ENCODE measurements at places on chromosomes 3 and 15.

DNA sequence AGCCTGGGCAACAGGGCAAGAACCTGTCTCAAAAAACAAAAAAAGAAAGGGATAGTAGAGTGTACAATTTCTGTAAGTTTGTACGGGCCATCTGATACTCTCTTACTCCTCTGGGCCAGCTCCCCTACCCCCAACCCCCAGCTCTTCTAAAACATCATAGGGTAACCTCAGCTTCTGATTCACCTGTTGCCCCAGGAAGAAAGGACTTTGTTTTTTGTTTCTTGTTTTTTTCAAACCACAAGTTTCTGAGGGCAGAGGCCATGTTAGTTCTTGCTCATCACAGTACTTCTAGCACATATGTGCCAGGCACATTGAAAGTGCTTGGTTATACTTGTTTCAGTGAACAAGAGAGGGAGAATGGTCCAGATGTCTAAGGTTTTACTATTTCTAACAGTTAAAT, 20.2 kb downstream of the ATOSA start:
- DNase-seq = no peak

DNA sequence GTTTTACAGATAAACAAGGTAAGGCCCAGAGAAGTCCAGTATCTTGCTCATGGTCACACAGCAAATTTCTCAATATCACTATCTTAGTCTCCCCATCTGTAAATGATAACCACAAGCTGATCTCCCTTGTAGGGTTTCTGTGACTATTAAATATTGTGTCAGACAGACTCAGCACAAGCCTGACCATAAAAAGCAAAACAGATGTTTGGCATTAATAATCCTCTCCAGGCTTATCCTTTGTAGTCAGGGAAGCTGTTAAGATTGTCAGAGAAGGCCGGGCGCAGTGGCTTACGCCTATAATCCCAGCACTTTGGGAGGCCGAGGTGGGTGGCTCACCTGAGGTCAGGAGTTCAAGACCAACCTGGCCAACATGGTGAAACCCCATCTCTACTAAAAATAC, 173.2 kb upstream of the PRICKLE2 start:
- no peak for DNase-seq

- DNase-seq = no peak
These were observed 389.1 kb upstream of the PROK2 start for GRCh38 chr3:72174040-72174439.

DNA sequence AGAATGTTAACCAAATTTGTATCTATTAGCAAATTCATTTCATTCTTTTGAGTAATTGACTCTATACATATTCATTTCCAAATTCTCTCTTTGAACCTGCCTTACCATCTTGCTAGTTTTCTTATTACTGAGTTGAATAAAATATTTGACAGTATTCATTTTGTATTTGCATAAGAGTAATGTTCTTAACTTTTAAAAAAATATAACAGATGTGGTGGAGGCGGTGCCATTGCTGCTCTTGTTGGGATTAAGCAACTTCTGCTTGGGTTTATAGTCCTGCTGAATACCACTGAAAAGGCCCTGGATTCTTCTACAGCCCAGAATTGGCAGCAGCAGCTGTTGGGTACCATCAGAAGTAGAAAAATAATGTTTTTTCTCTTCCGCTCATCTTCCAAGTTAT, 148.9 kb upstream of the PEX5L start:
- DNase-seq = no peak

GRCh38 chr3:98808071-98808470, 44.9 kb downstream of the ST3GAL6 start:
- no peak for DNase-seq

DNA sequence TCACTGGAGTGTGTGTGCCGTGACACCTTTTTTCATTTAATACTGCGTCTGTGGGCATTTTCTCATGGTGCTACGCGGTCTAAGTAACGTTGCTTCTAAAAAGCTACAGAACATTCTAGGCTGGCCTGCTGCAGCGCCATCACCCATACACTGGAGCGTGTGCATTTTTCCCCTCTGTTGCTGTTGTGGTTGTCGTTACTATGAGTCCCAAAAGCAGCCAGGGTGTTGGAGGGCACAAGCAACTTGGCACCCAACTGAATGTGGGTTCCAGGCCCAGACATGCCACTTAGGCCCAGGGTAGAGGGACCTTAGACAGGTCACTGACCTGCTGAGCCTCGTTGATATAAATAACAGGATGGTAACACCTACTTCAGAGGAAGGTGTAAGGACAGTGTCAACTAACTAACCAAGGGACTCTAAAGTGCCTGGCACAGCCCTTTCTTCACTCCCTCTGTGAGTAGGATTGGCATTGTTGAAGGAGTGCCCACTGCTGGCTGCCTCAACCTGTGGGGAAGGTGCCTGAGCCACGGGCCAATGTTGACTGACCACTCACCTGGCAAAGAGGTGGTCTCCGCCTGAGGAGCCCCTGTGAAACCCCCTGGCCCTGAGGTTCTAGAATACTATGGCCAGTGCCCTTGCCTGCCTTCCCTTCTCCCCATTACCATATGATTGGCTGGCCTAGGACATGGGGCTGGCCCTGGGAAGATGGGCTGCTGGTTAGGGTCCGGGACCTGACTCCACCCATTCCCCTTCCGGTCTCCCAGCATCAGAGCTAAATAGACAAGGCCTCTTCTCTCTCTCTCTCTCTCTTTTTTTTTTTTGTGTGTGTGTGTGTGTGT, 3.5 kb downstream of the CSK start:
- no peak for DNase-seq

DNA sequence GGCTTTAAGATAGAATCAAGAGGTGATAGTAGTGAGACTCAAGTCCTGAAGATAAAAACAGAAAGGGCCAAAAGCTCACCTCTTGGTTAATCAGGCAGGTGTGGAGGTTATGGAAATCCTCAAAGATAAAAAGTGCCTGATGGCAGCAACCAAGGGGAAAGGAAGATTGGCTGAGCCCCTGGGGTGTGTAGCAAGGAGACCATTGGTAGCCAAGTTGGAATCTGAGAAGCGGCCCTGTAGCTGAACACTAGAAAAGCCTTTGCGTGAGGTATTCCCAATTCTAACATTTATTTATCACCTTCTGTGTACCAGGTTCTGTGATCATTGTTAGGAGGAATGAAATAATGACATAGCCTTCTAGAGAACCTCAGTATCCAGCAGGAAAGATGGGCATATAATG, 98.9 kb downstream of the ZNF609 start:
- no peak for DNase-seq

GRCh38 chr3:122920986-122921385, 106.6 kb downstream of the SEMA5B start:
- DNase-seq = no peak

GRCh38 chr3:151305060-151305774, 11.4 kb downstream of the GPR87 start:
- DNase-seq = no peak

DNA sequence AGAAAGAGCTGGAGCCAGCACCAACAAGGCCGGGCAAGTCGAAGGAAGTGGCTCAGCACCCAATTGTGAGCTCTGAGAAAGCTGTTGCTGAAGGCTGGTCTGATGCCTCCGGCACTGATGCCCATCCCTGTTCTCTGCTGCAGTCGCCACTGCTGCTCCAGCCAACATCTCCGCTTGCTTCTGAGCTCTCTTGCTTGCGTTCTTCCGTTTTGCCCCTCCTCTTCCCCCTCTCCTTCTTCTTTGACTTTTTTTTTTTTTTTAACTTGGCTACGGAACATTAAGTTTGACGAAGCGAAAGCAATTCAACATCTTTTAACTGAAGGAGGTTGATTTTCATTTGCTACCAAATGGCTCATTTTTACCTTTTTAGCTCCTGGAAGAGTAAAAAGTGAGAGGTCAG, 442.9 kb downstream of the MCTP2 start:
- no peak for DNase-seq

- DNase-seq = no peak
These were observed 69.4 kb downstream of the FHIT start for GRCh38 chr3:61181874-61182273.

DNA sequence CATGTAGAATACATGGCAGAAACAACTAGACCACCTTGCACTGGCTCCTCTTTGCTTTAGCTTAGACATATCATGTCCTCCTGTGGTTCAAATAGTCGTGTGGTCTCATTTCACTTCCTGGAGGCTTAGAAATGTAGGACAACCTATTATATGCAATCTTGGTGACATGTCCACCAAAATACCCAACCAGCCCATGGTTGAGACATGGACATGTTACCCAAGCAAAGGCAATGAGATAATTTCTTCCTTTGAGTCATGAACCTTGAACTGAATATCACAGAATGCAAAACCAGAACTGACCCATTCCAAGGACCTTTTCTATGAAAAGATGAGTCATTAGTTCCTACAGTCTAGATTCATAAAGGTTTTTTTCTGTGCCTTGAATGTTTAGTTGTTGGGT, 309.0 kb upstream of the MDFIC2 start:
- no peak for DNase-seq

DNA sequence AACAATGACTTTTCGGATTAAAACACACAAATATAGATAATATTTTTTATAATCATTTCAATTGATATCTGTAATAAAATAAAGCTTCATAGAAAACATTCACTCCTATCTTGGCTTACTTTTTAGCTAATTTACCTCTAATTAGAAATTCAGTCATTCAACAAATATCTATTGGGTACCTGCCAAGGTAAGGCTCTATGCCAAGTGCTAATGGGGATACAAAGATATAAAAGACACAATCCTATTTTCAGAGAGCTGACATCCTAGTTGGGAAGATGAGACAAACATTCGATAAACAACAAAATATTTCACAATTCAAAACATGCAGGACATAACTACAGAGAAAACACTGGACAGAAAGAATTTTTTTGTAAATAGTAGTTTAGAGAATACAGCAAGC, 63.3 kb downstream of the ULK4 start:
- no peak for DNase-seq

GRCh38 chr15:89657686-89658200, 2.5 kb upstream of the KIF7 start:
- no peak for DNase-seq

- DNase-seq = no peak
These were observed 6.5 kb downstream of the A4GNT start for GRCh38 chr3:138125548-138126221.

DNA sequence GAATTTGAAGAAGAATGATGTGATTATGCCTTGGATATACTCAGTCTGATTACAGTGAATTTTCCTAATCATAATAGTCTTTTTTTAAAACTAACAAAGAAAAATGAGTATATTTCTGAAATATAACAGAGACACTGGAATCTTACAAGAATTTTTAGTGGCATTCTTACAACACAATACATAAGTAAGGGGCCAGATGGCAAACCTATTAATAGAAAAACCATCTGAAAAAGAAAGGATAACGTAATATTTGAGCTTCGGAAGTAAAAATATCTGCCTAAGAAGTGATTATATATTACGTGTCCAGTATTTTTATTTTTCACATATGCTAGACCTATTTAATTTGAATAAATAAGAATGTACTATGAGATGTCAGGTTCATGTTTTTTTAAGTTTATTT, 452.8 kb downstream of the NAALADL2 start:
- DNase-seq = no peak

GRCh38 chr3:72144773-72145505, 360.0 kb upstream of the PROK2 start:
- no peak for DNase-seq

GRCh38 chr3:150236316-150237082, 171.6 kb upstream of the TSC22D2 start:
- no peak for DNase-seq

- DNase-seq = no peak
These were observed 25.1 kb upstream of the TCF12 start for GRCh38 chr15:56893364-56893678.

DNA sequence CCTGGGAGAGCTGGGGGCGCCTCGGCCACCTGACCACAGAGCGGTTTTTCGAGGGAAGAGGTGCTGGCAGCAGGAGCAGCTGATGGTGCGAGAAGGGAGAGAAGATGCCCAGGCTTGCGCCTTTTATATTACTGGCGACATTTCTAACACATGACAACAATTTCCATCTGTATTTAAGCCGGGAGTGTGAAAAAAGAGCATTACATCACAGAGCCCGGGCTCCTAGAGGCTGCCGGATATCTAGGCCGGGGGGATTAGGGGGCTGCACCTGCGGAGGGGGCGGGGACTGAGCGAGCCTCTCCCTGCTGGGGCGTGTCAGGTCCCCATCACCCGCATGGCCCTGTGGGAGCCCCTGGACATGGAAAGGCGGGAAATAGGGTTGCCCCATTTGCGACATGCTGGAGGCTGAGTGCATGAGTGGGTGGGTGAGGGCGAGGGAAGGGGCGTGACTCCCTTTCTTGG, 440.7 kb downstream of the MAGI1 start:
- DNase-seq = no peak

DNA sequence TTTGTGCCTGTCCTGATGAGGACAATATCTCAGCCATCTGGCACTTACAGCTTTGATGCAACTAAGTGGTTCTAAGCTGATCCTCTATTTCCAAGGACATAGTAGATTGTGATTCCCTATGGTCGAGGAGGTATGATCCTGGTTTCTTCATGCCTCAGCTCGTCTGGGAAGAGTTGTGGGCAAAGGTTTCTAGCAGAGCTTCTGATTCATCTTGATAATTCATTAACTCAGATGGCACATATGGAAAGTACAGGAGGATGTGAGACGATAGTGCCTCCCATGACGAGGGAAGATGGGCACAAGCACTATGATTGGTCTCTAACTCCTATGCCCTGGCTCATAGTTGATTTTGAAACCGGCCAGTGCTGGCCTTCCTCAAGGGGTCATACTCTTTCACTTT, 334.2 kb upstream of the SEMA6D start:
- no peak for DNase-seq

DNA sequence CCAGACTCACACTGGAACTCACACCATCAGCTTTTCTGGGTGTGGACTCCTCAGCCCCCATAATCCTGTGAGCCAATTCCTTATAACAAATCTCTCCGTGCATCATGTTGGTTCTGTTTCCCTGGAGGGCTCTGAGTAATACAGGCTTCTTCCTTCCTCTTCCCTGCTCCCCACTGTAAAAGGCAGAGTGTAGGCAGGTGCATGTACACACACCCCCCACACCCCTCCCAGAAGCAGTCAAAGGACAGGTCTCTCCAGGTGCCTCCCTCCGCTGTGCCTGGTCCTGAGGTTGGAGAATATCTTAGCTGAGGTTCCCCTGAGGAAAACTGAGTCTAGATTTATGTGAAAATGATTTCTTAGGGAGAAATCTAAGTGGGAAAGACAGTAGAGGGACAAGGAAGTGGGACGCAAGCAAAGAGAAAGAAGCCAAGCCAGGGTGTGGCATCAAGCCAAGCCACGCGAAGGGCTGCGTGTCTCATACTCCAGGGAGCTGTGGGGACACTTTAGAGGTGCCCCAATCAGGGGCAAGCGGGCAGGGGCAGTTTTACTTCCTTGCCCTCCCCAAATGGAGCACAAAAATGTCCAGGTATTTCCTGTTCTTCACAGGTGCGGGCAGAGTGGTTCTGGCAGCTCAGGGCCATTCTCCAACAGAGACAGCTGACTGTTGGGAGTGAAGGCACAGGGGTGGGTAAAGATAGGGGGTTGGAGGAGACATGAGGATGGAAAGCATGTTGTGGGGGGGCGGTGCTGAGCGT, 86.6 kb downstream of the HMG20A start:
- no peak for DNase-seq

DNA sequence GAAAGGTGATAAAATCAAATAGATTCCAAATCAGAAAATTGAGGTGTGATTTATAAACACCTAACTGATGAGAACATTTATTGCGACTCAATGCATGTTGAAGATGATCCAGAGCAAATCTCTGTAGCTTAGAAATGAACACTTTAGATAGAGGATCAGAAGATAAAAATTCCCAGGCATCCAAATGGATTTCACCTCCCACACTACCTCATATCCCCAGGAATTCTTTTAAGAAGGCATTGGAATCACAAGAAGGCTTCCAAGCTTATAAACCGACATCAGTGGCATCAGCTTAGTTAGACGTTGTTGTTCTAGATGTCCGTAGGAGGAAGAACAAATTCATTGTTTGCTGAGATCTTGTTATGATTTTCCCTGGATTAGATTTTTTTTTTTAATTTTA, 154.4 kb downstream of the EBLN2 start:
- DNase-seq = no peak

Measured in activated naive CD4-positive, alpha-beta T cell (primary cell).